ENCODE measurements at places on chromosomes 6 and 20.

GRCh38 chr6:56909115-56909907 lies 45.6 kb upstream of the BEND6 start:
- no peak for DNase-seq

GRCh38 chr6:156256161-156256560 lies 521.0 kb upstream of the ARID1B start:
- no peak for DNase-seq

GRCh38 chr20:57350081-57350710 lies 859 bp upstream of the RAE1 start:
- no peak for DNase-seq

GRCh38 chr6:41424370-41425058 lies 89.1 kb downstream of the NCR2 start:
- DNase-seq: peak; percentile 56

DNA sequence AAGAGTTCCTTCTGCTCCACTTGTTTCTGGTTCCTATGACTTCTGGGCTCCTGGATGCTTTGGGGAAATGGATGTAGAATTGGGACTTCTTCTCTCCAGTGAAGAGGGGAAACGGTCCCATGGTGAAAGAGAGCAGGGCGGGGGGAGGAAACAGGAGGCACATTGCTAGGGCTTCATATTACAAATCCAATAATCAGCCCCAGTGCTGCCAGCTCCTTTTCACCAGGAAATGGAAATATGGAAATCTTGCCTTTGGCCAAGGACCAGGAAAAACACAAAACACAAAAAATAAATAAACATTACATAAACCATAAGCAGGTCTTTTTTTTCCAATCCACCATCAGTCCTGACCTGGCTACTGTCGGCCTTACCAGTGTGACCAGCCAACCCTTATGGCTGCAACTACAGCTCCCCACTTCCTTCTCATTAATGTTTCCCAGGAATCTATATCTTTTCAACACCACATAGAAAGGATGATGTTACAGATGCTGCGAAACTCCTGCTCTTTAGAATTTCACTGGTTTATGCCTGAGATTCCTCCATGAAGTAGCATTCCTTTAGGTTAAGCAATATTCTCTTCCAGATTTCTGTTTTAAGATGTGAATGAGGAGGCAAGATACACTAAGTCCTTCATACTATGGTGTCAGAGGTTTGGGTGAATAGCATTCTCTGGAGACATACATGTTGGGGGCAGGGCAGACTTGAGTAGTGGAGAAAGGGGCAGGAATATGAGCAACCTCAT lies 2.0 kb downstream of the PI3 start:
- no peak for DNase-seq

- peak; percentile 50 for DNase-seq
Measured at GRCh38 chr20:37524859-37525708, 2.6 kb downstream of the BLCAP start.

GRCh38 chr20:19320005-19320404 lies 107.6 kb downstream of the SLC24A3 start:
- DNase-seq: no peak

GRCh38 chr6:112321322-112321721 lies 25.8 kb upstream of the RFPL4B start:
- no peak for DNase-seq

DNA sequence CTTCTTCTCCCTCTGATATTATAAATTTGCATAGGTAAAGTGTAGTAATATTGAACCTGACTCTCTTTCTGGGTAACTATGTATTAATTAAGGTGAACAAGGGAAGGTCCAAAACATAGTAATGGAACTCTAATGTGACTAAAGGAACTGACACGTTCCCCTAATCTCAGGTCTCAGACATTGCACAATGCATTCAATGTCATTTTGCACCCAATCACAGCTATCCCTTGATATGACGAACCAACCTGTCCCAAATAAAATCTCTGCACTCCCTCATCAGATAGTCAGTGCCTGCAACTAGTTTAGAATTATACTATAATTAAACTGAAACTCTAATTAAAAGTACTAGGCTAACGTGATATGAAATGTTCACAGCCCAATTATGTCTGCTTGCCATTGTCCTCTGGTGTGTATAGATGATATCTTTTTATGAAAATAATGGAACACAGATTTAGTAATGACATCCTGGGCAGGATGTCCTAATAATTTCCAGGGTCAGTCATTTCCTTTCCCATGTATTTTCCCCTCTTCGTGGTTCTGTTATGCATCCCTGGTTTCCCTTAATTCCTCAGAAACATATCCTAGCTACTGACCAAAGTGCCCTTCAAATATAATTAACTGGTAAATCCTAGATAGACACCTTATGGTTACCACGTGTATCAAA lies 36.8 kb downstream of the PTPRK start:
- DNase-seq: no peak

DNA sequence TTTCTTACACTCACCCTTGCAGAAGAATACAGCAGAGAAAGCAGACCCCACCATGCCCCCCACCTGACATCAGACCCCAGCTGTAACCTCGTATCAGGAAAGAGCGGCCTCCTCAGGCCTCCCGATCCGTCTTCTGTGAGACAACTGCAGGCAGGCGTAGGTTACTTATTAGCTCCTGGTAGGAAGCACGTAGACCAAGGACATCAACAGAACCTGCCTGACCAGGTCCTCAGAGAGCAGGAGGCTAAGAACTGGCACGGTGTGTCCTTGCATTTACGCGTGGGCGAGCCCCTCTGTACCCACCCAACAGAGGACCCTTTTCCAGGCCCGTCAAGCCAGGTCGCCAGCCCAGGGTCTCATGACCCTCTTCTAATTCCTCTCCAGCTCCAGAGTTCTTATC lies 51.0 kb downstream of the ABHD12 start:
- DNase-seq: no peak

- DNase-seq: no peak
Measured at GRCh38 chr6:19297880-19298279, 539.3 kb upstream of the ID4 start.

DNA sequence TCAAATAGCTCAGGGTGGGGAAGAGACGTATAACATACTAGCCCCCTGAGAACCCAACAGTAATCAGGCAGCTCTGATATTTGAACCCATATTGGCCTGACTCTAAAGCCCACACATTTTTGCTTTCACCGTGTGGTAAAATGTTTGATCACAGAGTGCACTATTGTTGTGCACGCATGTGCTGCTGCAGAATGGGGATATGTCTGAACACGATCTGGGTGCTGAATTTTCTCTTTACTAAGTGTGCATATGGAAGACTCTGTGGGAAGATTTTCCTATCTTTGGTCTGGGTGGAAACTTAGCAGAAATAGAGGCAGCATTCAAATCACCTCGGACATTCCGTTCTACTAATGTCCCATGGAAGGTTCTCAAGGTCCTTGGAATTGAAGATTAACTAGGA lies 800.1 kb downstream of the TFAP2A start:
- no peak for DNase-seq

GRCh38 chr6:75296811-75297779 lies 12.5 kb upstream of the TMEM30A start:
- no peak for DNase-seq

GRCh38 chr6:52161689-52162438 lies 24.3 kb upstream of the IL17A start:
- no peak for DNase-seq

DNA sequence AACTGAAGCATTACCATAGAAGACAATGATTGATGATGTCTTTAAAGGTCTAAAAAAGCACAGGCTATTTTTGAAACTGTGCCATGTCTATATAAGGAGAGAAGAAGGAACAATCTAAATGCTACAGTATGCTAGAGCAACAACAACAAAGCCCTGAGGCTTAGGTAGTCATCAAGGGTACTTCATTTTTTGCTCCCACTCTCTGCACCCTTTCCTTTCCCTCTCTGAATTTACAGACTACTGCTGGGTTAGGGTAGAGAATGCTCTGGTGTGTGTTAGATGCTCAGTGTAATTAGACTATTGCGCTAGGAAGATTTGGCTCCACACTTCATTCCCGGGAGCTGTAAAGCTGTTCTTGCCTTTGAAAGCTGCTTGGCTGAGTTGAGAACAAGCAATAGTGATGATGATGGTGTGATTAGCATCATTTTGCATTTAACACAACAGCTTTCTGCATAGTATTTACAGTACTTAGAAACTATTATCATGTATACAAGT lies 1262.5 kb upstream of the CITED2 start:
- no peak for DNase-seq

- no peak for DNase-seq
Measured at GRCh38 chr20:14700639-14700960, 363.2 kb upstream of the FLRT3 start.

DNA sequence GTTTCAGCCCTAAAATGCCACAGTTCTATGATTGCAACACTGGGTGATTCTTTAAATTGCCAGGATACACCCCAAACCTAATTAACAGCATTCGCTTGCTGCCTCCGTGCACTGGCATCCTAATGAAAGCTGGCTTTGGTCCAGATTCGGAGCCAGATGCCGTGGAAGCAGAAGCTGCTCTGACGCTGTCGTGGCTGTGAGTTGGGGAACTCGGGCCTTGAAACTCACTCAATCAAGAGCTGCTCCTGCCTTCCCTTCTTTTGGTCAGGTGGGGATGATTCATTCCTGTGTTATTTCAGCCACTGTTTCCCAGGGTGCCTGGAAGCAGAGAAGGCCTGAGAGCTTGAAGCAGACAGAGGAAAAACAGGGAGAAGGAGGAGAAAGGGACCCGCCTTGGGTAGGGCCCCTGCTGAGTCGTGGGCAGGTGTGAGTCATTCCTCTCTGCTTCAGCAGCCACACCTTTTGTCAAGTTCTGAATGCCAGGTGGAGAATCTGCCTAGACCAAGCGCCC lies 36.2 kb upstream of the DSP start:
- no peak for DNase-seq

DNA sequence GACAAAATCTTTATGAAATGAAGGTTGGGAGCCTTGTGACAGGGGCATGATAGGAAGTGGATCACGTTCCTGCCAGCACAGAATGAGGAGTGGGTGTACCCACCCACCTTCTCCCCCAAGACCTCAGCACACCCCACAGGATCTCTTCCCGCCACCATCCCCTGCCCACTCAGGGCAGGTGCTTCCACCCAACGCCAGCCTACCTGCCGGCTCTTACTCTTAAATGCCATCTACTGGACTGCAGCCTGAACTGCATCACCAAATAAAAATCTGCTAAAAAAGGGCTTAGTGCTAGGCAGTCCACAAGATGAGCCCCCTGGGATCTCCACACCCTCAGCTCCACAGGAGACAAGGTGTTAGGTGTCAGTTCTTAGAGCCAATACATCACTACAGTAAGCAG lies 20.6 kb downstream of the DTNBP1 start:
- DNase-seq: no peak

GRCh38 chr6:155186052-155186658 lies 77.7 kb upstream of the CLDN20 start:
- DNase-seq: no peak

DNA sequence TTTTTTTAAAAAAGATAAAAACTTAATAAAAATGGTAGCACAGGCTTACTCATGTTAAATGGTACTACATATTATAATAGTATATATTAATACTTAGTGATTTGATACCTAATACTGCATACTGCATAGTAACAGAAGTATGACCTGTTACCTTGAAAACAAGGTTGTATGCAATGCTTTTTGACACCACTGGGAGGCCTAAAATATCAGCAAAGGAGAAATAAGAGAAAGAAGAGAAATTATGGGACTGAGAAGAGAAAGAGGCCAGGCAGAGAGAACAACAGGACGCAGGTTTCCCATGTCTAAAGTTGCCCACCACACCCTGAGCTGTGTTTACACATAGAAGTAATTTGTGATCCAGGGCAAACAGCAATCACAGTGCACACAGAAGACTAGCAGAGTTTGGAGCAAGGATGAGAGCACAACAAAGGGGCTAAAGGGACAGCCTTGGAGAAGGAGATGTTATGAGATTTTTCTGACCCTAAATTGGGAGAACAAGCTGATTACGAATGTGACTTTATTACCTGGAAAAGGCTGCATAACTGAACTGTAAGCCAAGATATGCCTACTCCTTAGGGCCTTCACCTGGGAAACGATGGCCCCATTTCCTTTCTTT lies 73.2 kb downstream of the ROS1 start:
- no peak for DNase-seq

DNA sequence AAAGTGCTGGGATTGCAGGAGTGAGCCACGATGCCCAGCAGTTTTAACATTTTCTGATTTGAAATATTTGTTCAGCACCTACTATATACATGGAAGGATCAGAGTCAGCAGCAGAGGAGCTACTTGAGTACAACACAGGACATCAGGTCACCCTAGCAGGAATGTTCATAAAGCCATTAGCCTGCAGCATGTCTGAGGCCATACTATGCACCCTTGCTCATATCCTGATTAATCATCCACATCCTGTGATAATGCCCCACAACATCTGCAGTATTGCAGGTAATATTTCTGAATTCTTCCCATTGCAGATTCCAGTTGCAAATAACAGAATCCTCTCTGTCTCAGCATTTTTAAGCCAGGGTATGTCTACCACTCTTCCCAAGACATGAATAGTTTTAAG lies 171.0 kb upstream of the PRND start:
- DNase-seq: no peak

GRCh38 chr20:59583428-59584277 lies 20.7 kb upstream of the PHACTR3 start:
- DNase-seq: no peak

DNA sequence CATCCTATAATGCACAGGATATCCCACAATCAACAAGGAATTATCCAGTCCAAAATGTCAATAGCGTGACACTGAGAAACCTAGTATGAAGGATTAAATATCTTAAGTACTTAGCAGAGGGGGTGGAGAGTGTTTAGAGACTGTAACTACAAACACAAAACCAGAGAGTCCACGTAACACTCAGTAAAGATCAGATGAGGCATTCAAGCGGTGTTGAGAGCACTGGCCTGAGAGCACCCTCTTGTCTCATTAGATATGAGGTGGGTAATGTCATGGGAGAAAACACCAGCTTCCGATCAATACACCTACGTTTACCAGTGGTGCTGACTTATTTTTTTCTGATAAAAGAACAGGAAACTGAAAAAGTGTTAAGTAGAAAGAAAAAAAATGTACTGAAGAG lies 2.3 kb downstream of the FAM184A start:
- no peak for DNase-seq

- no peak for DNase-seq
Measured at GRCh38 chr20:63531686-63532448, 5.3 kb downstream of the PTK6 start.

DNA sequence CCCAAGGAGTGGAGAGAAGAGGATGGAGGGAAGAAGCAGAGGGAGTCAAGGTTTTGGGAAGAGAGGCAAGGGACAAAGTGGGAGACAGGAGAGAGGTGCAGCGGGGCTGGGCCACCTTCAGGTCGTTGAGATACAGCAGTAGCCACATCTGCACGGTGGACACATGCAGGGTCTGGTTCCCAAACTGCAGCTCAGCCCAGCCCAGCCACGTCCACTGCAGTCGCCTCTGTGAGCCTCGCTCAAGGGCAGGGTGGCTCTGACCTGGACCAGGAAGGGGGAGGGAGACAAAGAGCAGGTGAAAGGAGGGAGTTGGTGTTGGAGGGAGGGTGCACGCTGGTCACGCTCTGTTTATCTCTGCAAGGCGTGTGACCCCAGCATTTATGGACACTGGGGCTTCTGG lies 14.9 kb downstream of the CUL7 start:
- no peak for DNase-seq

Measured in NK-92 treated with Interleukin-12 subunit alpha and Interleukin-12 subunit beta, amount 100 ng/mL, for 24 hours (cell line).